ENCODE measurements at places on chromosomes 6 and 20. TPM values are rescaled to one million over a fixed set of nuclear protein-coding genes. Genes with fewer than 3 reads are reported as not detected.

The TCP11 gene
- total RNA-seq = 0.13 TPM

The BPIFA1 gene
- not detected for total RNA-seq

The SOBP gene
- 2.5 TPM for total RNA-seq

The PTGIS gene
- 0.13 TPM for total RNA-seq

The FILIP1 gene
- total RNA-seq = 3.8 TPM

The CLDN20 gene
- not detected for total RNA-seq

DNA sequence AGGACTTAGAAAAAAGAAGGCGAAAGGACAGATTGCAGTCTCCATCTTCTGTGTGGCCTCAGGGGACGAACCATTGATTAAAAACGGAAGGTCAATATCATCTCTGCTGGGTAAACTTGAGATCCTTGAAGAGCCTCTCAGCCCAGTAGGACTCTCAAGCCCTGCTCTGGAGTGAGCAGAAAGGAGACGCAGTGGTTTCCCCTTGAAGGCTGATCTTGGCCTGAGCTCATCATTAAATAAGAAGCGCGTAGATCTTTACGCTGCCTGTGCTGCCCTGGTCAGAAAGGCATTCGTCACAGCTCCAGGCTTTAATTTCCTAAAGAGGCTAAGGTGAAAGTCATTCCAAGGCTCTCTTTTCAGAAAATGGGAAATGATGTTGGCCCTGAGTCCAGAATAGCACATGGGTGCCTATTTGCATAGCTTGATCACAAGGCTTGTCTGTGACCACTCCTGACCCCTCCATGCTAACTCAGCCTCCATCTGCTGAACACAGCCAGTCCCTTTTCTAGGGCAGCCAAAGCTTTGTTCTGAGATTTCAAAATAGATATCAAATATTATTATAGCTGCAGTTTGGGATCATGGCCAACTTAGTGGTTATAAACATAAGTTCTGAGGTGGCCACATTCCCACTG is 29.3 kb upstream of the XRN2 start:
- no peak for DNase-seq

DNA sequence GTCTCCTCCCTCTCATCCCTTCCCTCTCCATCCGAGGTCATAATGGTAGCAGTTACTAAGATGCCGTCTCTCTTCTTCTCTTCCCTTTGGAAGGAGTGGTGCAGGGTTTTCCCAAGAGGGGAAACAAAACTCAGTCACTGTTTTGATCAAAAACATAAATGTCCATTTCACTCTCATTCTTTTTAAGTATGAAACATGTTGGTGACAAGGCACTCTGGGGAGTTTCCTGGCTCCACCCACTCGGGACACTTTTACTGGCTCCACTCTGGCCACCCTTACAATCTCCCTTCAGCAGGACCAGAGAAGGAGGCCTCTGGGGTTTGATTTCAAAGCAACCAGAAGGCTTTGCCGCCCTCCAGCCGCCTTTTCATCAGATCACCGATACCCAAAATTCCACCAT is 57.0 kb downstream of the FGD2 start:
- no peak for DNase-seq

DNA sequence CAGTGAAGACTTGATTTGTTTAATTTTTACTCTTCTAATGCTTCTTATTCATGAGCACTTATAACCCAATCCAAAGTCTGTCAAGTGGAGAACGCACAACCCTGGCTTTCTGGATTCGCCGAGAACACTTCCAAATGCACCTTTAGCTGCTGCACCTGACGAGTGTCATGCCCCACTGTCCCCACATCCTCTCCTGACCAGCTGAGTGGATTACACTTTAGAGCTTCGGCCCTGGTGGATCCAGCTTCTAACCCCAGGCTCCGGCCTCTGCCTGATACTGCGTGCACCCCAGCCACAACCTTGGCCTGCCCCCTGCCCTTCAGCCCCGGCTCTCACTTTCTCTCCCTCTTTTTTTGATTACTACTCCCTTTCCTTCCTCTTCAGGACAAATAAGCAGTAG is 258.8 kb downstream of the TMEM242 start:
- DNase-seq = no peak

- DNase-seq = no peak
Measured at GRCh38 chr6:16758163-16758975, 2.9 kb downstream of the ATXN1 start.

- peak; percentile 61 for DNase-seq
Measured at GRCh38 chr6:163533443-163533842, 118.9 kb downstream of the QKI start.

DNA sequence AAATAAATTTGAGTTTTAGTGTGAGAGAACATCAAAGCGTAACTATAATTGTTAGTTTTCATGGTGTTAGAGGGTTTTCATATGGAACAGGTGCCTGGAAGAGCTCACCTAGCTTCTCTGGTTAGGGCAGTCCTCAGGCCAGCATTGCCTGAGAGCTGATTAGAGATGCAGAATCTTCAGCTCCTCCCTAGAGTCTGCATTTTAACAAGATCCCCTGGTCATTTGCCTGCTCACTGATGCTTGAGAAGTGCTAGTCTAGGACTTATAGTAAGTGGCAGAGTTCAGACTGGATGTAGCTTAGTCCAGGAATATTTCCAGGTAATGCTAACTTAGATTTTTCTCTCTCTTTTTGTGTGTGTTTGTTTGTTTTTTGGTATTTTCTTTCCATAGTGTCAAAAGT is 21.7 kb upstream of the SMIM26 start:
- DNase-seq = no peak

- no peak for DNase-seq
Measured at GRCh38 chr20:11467436-11467835, 450.3 kb upstream of the BTBD3 start.

- DNase-seq = no peak
Measured at GRCh38 chr6:3283641-3284435, 25.1 kb downstream of the PSMG4 start.

DNA sequence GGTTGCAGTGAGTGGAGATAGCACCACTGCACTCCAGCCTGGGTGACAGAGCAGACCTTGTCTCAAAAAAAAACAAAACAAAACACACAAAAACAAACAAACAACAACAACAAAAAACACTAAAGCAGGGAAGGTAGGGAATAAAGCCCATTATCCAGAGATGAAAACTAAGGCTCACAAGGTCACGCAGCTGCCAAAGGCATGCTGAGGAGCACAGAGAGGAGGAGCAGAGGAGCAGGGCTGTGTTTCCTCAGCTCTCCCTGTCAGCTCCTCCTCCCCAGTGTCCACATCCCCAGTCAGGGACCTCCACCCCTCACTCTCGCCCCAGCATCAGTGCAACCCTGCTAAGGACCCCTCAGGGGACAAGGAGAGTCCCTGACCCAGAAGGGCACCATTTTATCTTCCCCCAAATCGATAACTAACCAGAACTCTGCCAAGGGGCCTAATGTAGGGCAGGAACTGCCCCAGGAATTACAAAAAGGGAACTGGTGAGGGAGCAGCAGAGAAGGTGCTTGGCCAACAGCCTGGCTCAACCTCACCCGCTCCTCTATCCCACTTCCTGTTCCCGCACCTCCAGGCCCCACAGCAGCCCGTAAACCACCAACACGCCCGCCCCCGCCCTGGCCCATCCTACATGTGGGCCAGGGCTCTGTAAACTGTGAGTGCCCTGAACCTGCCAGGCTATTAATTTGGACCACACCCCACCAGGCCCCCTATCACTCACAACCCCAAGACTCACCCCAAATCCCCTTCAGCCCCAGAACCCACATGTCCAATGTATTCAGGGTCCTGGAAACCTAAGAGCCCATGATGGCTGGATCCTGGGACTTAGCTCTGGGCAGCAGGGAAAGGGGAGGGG is 9.0 kb downstream of the TEAD3 start:
- no peak for DNase-seq

DNA sequence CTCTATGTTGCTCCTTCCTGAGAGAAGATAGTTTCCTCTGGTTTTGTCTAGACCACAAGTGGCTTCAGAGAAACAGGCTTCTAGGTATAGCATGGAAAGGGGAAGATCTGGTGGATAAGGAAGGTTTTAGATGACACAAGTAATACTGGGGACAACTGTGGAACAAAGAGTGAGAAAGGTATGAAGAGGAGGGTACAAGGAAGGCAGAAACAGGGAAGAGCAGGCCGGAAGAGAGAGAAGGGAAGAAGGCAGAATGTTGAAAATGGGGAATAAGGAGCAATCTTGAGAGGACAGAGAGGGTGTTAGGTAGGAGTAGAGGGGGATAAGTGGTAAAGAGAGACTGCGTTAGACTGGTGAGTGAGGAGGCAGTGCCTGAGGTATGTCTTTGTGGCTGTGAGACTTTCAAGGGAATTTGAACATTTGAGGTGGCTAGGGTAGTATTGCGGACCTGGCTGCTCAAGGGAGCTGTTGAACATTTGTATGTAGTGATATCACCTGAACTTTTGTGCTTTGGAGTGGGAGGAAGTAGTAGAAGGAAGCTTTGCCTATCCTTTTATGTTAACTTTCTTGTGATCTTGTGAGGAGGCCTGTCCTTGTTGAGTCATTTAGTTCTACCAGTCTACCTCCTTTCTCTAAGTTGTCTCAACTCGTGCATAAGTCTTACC is 69.5 kb downstream of the FOXO3 start:
- DNase-seq = no peak

DNA sequence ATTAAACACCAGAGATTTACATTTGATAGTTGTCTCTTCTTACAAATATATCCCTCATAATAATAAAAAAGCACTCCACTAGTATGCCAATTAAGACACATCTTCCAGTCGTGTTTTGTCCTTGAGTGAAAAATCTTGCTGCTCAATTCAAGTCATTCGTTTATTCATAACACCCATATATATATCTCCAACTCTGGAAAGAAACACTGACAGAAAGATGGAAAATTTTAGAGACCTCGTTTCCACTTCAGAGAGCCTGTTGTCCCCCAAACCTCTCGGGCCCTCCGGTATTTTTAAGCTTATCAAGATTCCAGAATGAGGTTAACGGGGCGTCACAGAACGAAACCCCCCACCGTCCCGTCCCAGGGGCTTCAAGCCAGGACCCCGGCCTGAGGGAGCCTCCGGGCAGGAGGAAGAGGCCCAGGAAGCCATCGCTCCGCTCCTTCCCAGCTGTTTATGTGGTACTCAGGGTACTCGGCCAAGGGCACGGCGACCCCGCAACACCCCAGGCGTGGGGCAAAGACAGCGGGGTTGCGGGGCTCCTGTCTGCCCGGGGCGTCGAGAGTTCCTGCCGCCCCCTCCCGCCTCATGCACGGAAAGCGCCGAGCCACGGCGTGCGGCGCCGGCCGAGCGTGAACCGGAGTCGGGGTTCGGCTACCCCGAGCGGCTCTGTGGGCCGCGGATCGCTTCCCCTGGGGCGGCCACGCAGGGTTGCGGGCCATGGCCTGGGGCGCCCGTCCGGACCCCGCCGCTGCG is 623 bp upstream of the SNX9 start:
- peak; percentile 35 for DNase-seq

- no peak for DNase-seq
Measured at GRCh38 chr20:30487947-30488926, 769.2 kb upstream of the DEFB115 start.

DNA sequence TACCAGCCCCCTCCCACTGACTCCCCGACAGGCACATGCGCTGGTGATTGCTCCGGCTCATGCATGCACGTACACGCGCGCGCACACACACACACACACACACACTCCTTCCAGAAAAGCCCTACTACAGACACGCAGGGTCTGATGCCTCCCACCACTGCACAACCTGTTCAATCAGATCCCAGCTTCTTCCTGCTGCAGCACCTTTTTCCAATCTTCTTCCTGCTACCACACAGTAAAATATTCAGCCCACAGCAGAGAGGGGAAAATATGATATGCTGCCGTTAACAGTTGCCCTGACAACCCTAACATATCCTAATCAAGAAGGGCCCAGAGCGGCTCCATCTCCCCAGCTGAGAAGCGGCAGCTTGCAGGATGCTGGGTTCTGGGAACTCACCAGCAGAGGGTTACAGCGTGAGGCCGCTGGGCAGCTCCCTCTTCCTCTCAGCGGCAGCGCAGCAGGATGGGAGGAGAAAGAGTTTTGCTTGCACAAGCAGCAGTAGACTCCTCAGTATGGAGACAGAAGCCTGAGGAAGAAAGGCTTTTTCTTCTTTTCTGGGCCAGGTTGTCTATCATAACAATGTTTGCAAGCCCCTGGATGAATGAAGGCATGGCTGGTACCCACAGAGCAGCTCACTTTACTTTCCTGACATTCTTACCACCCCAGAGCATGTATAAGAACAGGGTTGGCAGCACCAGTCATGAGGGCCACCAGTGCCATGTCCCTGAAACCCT is 23.9 kb downstream of the MAP7 start:
- DNase-seq = no peak

GRCh38 chr6:10177704-10178103 is 237.2 kb downstream of the TFAP2A start:
- DNase-seq = no peak

DNA sequence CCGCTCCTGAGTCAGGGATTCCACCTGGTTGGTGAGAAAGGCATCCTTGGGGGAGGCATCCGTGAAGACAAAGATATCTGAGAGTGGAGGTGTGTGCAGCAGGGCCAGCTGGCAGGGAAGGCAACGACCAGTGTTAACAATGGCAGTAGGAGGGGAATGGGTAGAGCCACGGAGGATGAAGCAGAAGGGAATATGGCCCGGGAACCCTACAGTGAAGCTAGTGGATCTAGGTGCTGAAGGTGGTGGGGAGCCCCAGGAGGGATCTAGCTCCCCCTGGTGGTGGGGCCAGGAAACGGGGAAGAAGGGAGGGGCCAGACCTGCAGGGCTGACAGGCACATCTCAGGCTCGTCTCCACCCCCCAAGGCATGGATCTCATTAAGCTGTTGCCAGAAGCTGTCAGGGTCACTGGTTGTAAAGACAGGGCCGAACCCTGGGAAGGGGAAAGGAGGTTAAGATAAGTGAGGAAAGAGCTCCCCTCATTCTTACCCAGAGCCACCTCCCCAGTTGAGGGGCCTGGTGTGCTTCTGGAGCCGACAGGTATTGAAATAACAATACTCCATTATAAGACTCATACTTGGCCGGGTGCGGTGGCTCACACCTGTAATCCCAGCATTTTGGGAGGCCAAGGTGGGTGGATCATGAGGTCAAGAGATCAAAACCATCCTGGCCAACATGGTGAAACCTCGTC is 7.3 kb downstream of the VWA7 start:
- DNase-seq = peak; percentile 39

GRCh38 chr20:43737925-43738324 is 11.1 kb upstream of the GTSF1L start:
- DNase-seq = no peak

DNA sequence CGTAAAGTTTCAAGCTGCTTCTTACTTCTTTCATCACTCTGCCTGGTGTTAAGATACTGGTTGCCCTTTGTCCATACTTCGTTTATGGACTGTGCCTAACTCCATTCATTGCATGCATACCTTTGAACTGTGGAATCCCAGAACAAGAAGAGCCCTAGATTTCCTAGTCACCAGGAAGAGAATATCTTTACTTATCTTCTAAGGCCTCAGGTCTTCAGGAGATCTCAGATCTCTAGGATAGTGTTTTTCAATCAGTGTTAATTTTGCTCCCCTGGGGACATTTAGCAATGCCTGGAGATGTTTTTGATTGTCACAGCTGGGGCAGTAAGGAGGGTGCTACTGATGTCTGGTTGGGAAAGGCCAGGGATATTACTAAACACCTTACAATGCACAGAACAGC is 35.5 kb upstream of the GJA1 start:
- no peak for DNase-seq

DNA sequence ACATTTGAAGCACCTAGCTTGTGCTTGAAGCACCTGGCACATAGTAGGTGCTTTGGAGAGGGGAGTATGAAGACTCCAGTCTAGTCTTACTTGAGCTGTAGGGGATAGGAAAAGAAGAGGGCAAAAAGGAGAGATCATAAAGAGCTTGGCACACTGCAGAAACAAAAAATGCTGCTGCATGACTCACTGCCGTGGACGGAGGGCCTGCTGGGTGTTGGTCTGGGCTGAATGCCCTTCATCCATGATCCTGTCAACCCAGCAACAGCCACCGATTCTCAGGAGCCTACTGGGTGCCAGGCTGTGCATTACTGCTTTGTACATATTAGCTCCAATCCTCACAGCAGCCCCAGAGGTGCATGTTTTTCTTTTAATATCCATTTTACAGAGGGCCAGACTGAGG is 6.0 kb downstream of the PDYN start:
- DNase-seq = no peak
